ENCODE measurements at places on chromosomes 4 and X.

DNA sequence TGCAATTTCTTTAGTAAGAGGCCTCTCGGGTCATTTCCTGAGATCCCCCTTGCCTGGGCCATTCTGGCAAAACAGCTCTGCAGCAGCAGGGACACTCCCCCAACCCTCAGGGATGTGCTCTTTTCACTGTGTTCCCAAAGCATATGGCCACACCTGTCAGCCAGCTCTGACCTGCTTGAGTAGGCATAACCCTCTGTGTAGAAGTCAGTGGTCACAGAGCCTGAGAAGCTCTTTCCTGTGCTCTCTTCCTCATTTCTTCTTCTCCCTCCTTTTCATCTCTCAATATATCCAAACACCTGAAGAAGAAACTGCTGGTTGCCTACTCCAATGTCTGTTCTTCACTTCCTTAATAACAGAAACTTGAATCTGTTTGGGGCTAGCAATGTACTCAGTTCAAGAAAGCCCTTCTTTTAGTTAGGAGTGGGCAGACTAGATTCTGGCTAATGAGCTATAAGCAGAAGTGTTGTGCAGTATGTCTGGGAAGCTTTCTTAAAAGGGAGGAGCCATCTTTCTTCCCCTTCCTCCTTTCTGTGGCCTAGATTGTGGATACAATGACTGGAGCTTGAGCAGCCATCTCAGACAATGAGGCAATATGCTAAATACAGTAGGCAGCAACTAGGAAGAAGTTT lies 73.3 kb downstream of the PRPS1 start:
- no peak for DNase-seq

DNA sequence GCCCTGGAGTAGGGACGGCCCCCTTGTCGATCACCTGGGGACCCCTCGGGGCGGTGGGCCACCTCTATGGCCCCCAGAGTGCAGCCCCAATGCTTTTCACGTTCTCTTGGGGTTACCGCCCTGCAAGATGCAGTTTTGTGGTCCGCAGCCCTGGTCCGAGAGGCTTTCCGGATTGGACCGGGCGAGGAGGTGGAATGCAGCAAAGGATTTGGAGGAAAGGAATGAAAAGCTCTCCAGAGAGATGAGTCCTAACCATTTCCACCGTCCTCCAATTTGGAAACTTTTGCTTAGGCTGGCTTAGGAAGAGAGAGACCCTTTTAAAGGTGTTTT lies 601 bp downstream of the SLC25A43 start:
- DNase-seq: no peak

- no peak for DNase-seq
These were observed 28.8 kb downstream of the ELF4 start for GRCh38 chrX:130081421-130082045.

GRCh38 chr4:137648531-137648930 lies 116.2 kb upstream of the PCDH18 start:
- no peak for DNase-seq

DNA sequence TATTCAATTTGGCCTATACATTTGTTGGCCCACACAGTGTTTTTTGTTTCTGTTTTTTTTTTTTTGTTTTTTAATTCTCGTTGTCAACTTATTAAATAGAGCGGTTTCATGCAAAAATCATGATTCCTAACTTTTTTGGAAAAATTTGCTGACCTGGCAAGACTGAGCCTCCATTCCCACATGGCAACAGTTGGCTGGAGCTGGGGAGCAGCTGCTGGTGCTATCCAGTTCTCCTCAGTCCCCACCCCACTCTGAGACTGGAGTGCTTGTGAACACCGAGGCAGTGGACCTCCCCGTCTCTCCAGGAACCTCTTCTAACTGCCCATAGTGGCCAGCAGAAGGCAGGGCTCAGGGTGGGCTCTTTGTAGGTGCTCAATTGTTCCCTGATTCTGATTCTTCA lies 95.7 kb upstream of the OTUD4 start:
- DNase-seq: no peak

DNA sequence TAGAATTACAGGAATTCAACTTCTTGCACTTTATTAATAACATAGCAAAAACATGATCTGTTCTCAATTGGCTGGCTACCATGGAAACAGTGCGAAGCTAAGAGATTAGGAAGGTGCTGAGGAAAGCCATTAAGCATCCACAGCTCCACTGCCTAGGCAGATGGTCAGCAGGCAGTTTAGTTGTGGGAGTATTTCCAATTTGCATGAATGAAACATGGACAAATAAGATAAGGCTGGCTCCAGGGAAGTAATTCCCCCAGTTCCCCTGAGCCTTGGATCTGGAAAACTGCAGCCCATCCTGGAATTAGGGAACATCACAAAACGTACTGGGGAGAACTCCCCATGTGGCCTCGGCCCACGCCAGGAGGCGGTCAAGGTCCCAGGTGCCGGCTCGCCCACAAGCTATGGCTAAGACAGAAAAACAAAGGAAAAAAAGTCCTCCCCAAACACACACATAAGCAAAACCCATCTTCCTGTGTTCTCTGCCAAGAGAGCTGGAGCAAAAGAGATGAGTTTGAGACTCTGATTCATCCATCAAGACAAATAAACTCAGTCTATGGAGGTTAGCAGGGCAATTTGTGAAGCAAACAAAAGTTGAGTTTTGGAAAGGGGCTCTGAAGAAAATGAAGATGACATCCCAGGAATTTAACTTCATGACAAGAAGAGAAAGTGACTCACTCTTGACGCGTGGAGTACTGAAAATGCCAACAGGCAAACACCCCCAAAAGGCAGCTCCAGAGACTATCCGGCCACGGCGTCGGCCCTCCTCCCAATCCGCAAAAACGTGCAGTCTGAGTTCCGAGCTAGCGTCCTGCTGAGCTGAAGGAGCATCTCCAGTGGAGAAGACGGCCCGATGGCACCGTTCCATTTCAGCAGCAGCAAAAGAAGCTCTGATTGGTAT lies 45.1 kb downstream of the IGFBP7 start:
- DNase-seq: peak; percentile 34

GRCh38 chr4:122012735-122013134 lies 60.9 kb upstream of the TRPC3 start:
- DNase-seq: no peak

- DNase-seq: no peak
These were observed 83.6 kb upstream of the GUCY1A1 start for GRCh38 chr4:155582971-155583437.

GRCh38 chr4:52780206-52780605 lies 29.0 kb upstream of the ERVMER34-1 start:
- no peak for DNase-seq

- DNase-seq: no peak
These were observed 363.1 kb upstream of the HS3ST1 start for GRCh38 chr4:11791797-11792196.

DNA sequence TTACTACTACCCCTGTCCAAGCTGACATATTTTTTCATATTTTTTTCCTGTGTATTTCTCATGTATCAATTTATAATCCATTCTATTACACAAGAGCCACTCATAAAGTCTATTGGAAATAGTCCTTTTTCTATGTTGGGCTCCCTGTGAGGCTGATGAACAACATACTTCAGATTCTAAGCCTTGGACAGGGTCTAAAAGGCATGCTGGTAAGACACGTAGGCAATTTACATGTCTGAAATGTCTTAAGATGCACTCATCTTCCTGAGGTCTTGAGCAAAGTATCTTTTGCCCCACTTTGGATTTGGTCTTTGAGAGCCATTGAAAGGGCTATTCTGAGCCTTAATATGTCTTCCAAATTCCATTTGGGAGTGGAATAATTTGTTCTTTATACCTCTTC lies 31.8 kb downstream of the OCIAD1 start:
- DNase-seq: no peak

DNA sequence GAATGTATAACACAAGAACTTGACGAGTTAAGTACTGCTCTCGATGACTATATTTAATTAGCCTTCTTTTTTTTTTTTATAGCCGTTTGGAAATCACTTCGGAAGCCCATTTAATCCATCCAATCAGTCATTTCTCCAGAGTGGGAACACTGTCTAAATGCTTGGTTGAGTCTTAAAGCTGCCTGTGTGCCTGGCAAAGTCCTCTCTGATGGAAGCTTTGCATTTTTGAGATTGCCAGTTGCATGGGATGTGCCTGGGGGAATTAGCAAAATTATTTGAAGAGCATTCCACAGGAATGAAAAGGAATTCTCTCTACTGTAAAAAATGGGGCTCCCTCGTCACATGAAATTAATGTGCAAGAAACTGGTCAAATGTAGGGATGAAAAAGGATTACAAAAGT lies 398.8 kb upstream of the RPS6KA3 start:
- DNase-seq: no peak

Data from body of pancreas (tissue), 4 donors.